ENCODE measurements at places on chromosomes 5 and 9.
A peak's percentile ranks its signal among the peaks of the same experiment; 100 is the strongest.

DNA sequence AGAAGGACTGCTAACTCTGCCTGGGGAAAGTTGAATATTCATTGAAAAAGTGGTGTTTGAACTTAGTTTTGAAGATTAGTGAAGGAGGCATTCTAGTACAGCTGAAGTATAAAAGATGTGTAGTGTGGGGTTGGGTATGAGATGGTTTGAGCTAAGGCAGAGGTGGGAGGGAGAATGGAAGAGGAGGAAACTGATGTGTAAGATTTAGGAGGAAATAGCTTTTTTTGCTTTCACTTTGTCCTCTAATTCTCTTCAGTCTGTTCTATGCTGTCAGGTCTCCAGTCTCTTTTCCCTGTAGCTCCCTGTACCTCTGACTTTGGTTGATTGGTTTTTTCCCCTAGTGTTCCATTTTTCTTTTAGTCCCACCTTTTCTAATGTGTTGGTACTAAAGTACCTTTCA is 9.0 kb downstream of the CREBRF start:
- DNase-seq, result no peak

- DNase-seq, result no peak
These were observed 34.1 kb upstream of the ARRDC3 start for GRCh38 chr5:91417219-91417618.

DNA sequence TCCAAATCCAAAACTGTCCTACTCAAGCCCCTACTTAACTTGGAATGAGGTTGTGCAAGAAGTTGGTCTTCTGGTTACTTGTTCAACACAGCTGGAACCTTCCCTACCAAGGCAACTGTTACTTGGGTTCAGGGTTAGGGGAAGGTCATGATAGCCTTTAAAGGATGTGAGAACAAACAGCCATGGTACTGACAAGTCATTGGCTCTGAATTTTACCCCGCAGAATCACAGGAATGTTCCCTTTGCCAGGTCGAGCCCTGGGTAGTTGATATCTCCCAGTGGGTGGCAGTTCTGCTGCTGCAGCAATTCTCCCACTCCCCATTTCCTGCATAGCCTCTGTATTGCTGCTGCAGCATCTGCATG is 396.1 kb upstream of the MPDZ start:
- DNase-seq, result no peak

DNA sequence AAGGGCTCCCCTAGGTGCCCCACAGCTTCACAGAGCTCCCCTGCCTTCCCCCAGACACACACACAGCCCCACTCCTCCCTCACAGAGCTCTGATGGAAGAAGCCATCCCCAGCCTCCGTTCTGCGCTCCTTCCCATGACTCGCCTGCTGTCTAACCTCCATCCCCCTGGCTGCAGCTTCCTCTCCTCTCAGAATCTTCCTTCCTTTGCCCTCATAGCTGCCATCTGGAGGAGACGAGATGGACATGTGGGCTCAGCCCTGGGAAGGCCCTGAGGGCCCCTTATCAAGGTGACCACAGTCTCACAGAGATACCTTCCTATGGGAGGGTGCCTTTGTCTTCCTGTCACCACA is 94.3 kb downstream of the PCDH1 start:
- no peak for DNase-seq

DNA sequence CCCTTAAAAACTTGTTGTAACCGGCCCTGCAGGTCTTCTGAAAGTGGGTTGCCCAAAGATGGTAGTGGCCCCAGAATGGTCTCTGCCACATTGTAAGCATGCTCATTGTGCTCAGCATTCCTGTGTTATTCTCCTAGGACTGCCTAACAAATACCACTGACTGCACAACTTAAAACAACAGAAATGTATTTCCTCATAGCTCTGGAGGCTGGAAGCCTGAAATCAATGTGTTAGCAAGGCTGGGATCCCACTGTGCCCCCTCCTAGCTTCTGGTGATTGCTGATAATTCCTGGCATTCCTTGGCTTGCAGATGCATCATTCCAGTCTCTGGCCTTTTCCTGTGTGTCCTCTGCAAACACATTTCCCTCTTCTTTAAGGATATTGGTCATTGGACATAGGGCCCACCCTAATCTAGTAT is 3.4 kb upstream of the GCNT4 start:
- DNase-seq, result no peak

DNA sequence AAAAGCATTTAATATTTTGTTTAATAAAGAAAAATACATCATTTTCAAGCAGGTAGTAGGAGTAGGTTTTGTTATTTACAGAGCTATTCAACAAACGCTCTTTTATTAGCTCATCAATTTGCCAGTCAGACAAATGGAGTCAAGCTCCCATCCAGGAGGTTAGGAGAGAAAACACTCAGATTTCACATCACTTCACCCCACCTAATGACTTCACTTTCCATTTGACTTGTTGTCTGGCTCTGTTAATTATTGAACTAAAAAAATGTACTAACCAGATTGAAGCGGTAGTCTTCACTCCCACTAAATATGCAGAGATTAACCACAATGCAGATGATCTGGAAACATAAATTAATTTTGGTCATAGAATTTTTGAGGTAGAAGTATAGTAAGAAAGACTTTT is 193.6 kb upstream of the VCAN start:
- DNase-seq, result no peak

- DNase-seq, result no peak
These were observed 257.8 kb downstream of the PLK2 start for GRCh38 chr5:58201922-58202648.

DNA sequence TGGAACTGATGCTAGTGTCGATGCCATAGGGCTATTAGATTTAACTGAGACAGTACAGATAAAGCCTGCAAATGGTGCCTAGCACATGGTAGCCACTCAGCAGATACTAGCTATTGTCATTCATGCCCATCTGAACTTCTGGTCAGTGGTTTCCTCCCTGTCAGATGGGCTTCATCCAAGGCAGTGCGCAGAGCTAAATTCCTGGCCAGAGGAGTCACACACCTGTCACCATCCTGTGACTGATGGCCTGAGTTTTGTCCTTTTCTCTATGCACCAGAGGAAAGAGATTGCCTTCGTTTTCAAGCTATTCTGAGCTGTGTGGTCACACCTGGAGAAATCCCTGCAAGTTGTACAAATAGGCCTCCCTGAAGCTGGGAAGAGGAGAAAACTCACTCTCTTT is 34.7 kb downstream of the MSX2 start:
- DNase-seq, result no peak

- peak; percentile 10 for DNase-seq
These were observed 800 bp upstream of the AP3B1 start for GRCh38 chr5:78295035-78295961.

DNA sequence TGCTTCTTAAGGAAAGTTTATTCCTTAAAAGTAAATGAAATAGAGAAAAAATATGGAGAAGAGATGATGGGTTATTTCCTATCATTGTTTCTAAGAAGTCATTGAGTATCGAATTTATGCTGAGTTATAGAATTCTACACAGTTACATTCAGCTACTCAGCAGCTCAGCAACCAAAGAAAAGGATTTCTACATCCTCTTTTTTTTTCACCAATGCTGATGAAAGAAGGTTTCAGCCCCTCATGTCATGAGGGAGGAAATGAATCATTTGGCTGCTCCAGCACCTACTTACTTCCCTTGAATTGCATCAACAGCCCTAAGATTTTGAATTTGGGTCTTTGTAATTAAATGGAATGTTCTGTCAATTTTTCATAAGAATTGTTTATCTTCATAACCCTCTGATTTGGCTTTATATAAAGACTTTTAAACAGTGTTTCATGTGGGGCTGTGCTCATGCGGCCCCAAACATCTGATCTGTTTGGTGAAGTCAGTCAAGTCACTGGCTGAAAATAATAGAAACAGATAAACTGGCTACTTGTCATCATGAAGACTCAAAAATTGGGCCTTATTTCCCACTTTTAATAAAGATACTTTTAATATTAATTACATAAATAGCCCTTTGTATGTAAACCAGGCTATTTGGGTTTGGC is 18.5 kb upstream of the SNX2 start:
- DNase-seq, result no peak

GRCh38 chr9:89533411-89534095 is 35.6 kb upstream of the SEMA4D start:
- DNase-seq, result no peak

DNA sequence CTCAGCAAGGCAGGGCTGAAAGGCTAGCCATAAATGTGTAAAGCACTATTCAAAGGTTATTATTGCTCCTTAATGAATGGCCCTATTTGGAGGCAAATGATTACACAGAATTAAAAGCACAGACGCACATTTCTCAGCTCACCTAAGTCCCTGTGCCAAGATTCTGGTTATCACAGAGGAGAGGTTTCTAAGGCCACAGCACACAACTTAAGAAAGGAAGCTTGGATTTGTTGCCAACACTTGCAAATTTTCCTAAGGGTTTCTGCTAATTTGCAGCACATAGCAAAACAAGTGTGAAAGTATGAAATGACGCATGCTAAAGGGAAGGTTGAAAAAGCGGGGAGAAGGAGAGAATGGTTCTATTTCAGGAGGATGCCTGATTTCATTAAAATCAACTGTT is 834.1 kb upstream of the C9orf72 start:
- no peak for DNase-seq

- no peak for DNase-seq
These were observed 120.3 kb upstream of the FTMT start for GRCh38 chr5:121731377-121731776.

DNA sequence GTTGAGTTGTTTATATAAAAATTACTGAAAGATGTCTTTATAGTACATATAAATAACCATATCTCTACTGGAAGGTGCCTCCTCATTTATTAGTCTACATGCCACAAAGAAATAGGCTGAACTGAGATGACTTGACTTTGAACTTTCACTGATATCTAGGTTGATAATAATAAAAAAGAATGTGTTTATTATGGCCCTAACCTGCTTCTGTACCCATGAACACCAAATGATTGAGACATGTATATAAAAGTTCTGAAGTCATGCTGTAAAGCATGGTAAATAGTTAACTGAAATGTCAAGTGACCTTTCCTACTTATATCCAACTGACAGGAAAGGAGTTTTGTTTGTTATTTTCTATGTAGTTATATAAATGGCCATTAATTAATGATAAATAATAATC is 33.2 kb upstream of the GRAMD2B start:
- DNase-seq, result no peak

DNA sequence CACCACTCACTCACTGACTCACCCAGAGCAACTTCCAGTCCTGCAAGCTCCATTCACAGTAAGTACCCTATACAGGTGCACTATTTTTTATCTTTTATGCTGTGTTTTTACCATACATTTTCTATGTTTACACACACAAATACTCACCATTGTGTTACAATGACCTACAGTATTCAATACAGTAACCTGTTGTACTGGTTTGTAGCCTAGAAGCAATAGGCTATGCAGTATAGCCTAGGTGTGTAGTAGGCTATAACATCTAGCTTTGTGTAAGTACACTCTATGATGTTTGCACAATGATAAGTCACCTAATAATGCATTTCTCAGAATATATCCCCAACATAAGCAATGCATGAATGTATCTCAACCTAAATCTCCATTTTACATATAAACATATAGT is 541.1 kb downstream of the NR2F1-AS1 start:
- DNase-seq, result no peak

DNA sequence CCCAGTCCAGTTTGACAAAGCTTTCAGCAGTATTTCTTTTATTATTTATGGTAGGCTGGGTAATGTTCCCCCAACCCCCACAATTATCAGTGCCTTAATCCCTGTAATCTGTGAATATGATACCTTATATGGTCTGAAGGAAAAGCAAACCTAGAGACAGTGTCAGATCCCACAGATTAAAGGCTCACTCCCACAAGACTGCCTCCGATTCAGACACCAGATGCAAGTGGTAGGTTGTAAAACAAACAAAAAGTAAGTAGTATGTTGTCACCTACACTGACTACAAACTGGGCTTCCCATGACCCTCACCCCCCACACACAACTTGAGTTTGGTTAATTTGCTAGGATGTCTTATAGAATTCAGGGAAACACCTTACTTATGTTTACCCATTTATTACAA is 201.2 kb downstream of the NSG2 start:
- DNase-seq, result no peak

- DNase-seq, result no peak
These were observed 629.3 kb upstream of the RGMB start for GRCh38 chr5:98144116-98144515.

GRCh38 chr5:1522601-1523479 is 920 bp downstream of the LPCAT1 start:
- no peak for DNase-seq

GRCh38 chr5:65050140-65050539 is 281.4 kb downstream of the CWC27 start:
- DNase-seq, result no peak

Data from spinal cord (tissue), 10 donors.